ENCODE measurements at places on chromosomes 3 and 15.

DNA sequence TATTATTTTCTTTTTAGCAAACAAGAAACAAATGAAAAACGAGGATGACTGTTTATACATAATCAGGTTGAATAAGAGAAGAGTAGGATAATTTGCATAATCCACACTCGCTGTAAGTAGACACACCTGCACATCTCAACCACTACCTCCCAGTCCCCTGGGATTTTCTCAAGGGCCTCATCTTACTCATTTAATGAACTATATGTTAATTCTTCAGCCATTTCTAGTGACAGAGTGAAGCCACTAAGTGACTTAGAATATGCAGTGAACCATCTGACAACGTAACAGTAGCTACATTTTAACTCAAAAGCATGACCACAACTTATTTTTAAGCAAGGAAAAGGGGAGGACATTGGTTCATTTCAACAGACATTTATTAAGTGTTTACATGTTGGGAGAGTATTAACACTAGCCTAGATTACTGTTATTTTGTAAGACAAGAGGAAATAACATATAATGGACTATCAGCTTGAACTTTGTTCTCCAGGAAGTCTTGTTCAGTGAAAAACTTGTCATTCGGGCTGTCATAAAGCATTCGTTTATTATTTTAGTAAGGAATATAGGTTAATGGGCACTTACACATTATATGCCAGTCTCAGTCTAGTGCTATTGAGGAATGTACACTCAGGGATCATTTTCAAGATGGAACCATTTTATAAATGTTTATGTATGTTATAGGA lies 173.0 kb upstream of the ROBO2 start:
- no peak for DNase-seq

DNA sequence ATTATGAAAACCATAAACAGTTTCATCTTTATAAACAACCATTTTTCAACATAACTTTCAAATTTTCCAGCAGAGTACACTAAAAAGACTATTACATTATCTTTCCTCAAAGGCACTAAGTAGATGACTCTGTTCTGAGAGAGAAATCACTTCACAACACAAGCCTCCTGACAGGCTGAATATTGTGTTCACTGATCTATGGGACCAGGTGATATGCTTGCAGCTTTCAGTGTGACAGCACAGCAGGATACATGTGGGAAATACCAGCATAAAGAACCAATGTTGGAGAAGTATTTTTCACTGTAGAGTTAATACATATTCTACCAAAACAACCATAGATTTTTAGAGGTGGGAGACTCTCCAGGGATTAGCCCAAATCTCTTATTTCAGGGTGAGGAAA lies 350.6 kb downstream of the PLCL2 start:
- no peak for DNase-seq

- DNase-seq: no peak
Observed at GRCh38 chr3:108608750-108609149, 19.2 kb downstream of the DZIP3 start.

DNA sequence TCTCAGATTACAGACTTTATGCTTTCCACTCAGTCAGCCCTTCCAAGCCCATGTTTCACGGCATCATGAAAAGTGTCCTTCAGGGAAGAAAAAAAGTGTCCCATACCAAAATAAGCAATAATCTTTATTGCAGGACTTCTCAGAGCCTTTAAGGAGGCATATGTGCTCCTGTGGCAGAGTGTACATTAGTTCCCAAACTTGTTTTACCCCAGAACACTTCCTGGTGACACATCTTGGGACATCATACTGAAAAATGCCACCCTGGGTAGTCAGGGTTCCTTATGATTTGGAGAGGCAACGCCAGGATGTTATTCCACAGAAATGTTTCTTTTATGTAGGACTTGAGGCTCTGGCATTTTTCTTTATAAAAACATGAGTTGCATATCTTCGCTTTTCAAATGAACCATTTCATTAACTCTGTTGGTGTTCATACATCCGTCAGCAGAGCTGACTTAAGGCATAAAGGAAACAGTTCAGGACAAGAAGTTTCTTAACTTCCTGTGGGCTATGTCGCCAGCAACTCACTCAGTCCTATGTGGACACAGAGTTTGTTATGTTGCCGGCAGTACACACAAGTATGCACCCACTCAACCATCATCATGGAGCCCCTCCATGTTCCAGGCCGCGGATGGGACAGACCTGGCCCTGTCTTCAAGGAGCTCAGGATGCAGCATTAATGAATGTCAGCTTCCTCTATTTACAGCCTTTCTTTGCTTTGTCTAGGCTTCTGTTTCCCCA lies 63.8 kb downstream of the CASR start:
- DNase-seq: no peak

GRCh38 chr15:43408789-43409188 lies 37.9 kb downstream of the TUBGCP4 start:
- DNase-seq: no peak

GRCh38 chr3:128383316-128384235 lies 83.1 kb downstream of the DNAJB8 start:
- DNase-seq: no peak

DNA sequence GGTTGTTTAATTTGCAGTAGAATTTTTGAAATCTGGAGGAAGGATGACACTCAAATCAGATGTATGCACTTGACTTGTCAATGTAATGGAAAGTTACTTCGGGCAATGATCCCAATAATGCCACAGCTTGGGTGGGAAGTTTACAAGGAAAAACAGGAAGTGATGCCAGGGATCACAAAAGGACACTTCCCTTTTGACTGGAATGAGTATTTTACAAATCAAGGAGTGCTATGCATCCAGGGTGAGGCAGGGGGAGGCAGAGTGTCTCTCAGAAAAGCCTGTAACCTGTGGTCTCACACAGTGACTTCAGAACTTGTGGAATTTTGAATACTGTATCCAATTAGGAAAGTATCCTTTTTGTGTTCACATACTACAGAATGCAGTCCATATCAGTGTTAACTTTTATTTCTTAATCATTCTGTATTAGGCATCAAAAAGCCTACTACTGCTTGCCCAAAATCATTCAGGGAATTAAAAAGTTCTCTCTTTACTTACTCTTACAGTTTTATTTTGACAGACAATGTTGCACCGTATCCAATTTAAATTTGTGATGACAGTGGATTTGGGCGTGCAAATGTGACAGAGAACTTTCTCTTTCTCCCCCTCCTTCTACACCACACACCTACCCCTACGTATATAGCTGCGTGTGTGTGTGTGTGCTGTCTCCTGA lies 445.1 kb downstream of the MECOM start:
- DNase-seq: no peak

DNA sequence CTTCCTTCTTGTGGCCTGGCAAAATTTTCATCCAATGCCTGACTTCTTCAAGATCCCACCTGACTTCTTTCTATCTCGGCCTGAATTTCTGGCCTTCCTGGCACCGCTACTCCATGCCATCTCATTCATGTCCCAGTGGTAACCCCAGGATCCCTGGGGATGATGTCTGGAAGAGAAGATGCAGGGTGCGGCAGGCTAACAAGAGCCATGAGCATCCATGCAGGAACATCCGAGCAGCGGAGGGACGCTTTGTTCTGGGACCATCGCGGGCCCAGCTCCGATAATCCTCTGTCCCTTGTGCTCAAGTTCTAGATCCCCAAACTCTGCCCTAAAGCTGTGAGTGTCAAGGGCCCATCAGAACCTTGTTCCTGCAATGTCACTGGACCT lies 10.9 kb downstream of the MYL3 start:
- DNase-seq: no peak

DNA sequence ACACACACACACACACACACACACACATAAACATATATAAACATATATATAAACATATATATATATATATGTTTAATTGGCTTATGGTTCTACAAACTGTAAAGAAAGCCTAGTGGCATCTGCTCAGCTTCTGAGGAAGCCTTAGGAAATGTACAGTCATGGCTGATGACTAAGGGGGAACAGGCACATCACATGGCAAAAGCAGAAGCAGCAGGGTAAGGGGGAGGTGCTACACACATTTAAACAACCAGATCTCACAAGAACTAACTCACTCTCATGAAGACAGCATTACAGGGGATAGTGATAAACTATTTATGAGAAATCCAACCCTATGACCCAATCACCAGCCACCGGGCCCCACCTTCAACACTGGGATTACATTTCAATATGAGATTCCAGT lies 922.9 kb downstream of the SI start:
- DNase-seq: no peak

DNA sequence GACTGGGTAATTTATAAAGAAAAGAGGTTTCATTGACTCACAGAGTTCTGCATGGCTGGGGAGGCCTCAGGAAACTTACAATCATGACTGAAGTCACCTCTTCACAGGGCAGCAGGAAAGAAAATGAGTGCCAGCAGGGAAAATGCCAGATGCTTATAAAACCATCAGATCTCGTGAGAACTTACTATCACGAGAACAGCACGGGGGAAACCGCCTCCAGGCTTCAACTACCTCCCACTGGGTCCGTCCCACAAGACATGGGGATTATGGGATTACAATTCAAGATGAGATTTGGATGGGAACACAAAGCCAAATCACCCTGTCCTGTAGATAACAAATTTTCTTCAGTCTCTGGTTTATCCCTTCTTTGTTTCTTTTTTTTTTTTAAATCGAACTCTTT lies 31.0 kb upstream of the AVEN start:
- no peak for DNase-seq

- no peak for DNase-seq
Observed at GRCh38 chr3:20052851-20053250, 12.6 kb downstream of the KAT2B start.

DNA sequence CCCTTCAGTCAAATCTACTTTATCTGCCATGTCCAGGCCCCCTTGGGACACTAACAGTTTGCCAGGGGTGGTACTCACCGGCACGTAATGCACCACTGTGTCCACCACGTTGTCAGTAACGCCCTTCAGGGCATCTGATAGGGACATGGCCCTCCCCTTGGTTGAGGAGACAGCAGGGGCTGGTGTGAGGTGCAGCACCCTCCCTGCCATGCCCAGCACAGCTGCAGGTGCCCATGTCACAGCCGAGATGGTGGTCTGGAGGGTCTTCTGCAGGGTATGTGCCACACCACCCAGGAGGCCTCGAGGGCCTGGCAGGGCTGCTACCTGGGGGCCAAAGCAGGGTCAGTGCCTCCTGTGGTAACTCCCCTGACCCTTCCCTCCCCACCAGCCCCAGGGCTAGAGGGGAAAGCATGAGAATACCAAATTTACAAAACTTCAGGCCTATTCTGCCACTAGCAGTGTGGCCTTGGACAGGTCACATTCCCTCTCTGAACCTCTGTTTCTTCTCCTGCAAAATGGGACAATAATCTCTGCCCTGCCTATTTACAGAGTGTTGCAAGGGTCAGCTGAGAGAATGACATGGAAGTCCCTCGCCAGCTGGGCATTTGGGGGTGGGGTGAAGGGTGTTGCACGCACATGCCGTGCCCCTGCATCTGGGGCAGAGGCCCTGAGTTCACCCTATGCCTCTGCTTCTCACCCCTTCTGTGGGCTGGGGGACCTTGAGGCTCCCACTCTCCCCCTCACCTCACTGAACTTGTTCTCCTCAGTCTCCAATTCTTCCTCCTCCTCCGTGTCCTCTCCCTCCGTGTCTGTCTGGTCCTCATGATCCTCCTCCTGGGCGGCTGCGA lies 11.8 kb upstream of the KIF7 start:
- DNase-seq: no peak

GRCh38 chr15:39404767-39405181 lies 176.1 kb upstream of the THBS1 start:
- DNase-seq: no peak

DNA sequence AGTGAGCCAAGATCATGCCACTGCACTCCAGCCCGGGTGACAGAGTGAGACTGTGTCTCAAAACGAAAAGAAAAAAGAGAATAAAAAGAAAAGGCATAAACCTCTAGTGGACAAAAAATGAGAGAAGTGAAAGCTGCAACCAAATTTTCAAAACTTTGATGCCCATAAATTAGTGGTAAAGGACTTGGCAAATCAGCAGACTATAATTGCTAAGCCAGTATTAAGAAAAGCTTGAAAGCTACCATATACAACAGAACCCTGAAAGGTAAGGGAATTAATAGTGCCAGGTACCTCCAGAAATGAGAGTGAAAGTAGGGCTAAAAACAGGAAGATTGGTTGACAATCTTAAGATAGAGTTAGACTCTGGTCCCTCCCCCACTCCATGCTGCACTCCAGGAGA lies 32.9 kb upstream of the SLC22A13 start:
- no peak for DNase-seq

GRCh38 chr3:49727154-49727923 lies 3.6 kb upstream of the GMPPB start:
- DNase-seq: no peak

- peak; percentile 34 for DNase-seq
Observed at GRCh38 chr3:5002174-5002870, 23.1 kb downstream of the BHLHE40 start.

GRCh38 chr15:66911131-66911700 lies 154.2 kb upstream of the SMAD3 start:
- no peak for DNase-seq

GRCh38 chr3:52915294-52915693 lies 17.9 kb upstream of the STIMATE start:
- DNase-seq: no peak

DNA sequence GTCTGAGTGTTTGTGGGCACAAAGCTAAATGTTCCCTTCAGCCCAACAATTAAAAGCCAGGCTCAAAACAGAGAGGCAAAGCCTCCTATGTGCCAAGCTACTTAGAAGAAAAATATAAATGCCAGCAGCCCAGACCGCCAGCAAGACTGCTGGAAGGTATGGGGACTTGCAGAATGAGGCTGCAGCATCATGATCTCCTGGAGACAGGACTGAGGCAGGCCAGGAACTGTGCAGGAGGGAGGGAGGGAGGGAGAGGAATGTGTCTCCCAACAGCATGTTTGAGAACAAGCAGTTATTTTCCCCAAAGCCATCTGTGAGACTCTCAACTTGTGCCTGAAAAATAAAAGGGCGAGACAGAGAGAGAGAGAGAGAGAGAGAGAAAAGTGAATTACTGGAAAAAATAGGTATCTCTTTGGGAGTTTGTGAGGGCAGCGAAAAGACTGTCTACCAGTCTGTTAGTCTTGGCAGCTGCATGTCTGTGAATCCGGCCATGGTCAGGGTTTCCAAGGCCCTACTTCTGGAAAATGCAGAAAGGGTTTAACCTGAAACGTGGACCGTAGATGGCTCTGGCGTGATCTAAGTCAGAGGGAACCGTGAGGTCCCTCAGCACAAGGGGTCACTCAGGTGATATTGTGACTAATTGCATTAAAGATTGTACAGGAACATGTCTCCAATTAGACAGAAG lies 139.7 kb upstream of the COL8A1 start:
- no peak for DNase-seq

- DNase-seq: no peak
Observed at GRCh38 chr3:143529018-143529478, 319.2 kb downstream of the SLC9A9 start.

- DNase-seq: no peak
Observed at GRCh38 chr3:48848816-48849515, 1.3 kb upstream of the PRKAR2A start.

- no peak for DNase-seq
Observed at GRCh38 chr15:58487724-58488120, 55.9 kb downstream of the LIPC start.

GRCh38 chr3:180959691-180960090 lies 29.8 kb downstream of the DNAJC19 start:
- DNase-seq: no peak

GRCh38 chr15:62878070-62878469 lies 164.5 kb upstream of the TPM1 start:
- no peak for DNase-seq

GRCh38 chr3:14512281-14512941 lies 27.7 kb downstream of the GRIP2 start:
- DNase-seq: no peak
